ENCODE measurements at places on chromosomes 5 and 9.
A peak's percentile ranks its signal among the peaks of the same experiment; 100 is the strongest.

- DNase-seq = no peak
Measured at GRCh38 chr5:138635265-138635664, 60.1 kb upstream of the HSPA9 start.

DNA sequence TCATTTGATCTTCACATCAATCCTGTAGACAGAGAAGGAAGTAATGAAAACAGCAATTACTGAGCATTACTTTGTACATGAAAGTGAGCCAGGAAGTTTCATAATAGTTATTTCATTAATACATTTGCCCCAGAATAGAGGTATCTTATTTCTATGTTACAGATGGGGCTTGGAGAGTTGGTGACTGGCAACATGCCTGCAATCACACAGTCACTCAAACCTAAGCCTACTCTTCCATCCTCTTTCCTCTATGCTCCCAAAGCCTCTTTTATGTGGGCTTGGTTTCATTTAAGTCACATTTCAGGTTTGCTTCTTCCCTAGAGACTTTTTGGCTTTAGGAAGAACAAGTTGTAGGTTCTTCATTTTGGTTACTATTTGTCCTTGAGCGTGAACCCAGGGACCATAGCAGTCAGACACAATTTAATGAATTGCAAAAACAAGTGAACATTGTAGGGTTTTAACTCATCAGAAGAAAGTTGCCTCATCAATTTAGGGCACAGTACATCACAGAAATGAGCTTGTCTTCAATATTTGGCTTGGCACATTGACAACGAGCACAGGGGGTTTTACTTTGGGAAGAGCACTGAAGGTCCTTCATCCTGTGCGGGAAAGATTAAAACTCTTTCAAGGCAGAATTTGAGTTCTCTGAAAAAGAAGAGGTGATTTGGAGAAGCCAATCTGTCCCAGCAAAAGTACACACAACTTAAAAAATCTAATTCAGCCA lies 381.1 kb downstream of the TMEM38B start:
- DNase-seq = no peak

DNA sequence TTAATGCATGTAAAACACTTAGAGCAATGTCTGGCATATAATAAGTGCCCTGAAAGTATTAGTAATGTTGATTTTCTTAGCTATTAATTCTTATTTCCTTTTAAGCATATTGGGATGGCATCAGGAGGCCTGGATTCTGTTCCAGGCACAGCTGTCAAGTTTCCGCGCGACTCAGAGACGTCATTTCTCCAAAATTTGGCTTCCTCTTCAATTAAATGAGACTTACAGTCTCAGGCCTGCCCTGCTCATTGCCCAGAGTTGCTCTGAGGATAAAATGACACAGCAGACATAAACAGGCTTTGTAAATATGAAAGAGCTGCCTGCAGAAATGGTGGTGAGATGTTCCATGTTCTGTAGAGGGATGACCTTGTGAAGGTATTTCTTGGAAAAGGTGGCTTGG lies 159.8 kb upstream of the GLRA1 start:
- no peak for DNase-seq

DNA sequence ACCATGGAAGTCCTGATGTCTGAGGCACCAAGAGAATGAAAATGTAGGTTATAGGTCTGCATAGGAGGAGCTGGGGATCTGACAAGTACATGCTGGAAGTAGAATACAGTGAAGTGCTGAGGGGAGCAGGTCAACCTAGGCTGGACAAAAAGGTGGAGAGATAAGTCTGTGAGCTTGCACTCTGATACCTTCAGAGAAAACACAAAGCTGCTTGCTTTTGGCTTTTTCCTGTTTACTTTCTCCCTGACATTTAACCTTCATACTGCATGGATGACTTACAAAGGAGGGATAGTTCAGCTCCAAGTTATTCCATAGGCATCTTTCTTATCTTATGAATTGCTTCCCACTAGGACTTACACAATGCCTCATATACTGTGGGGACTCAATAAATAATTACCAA lies 256.7 kb upstream of the NREP start:
- no peak for DNase-seq

DNA sequence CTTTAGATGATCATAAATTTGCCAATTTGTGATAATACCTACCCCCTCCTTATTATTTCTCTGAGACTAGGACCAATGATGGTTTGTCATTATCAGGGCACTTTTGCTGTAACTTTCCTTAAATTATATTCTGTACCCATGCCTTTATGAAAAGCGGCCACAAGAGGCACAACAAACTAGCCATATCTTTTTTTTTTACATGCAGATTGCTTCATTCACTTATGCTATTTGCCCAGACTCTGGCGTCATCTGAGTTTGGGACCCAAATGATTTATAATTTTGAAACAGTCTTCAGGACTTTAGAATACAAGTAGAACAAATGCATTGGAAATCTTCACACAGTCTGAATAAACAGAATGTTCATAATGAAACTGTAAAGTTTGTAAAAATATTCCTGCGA lies 408.1 kb downstream of the MAT2B start:
- DNase-seq = no peak

GRCh38 chr9:68978501-68978900 lies 35.4 kb downstream of the PRKACG start:
- no peak for DNase-seq

DNA sequence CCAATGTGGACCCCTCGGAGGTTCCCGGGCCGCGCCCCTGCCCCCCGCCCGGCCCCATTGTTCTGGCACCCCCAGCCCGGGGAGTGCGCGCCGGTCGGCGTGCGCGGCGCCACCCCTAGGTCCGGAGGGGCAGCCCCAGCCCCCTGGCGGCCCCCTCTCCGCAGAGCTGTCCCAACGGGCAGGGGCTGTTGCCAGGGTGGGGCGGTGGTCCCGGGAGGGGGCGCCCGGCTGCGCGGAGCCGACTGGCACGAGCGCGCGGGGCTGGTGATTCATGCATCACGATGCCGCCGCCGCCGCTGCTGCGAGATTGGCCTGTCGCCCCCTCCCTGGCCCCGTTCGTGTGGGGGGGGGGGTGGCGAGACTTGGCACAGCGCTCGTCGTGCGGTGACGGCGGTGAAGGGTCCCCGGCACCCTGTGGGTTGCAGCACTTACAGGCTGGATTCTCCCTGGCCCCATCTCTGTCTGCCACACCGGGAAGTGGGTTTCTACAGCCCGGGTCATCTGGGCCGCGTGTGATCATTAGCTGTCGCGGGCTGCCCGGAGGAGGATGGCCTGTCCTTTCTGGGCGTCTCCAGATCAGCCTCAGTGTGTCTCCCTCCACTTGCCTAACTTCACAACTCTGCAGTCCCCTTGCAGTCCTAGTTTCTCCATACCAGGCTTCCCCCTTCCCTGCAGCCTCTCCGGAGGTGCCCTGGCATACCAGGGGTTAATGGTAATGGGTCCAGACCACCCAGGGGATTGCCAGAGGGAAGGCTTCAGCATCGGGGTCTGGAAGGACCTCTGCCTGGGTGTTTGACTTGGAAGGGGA lies 858 bp downstream of the NCS1 start:
- peak; percentile 44 for DNase-seq

DNA sequence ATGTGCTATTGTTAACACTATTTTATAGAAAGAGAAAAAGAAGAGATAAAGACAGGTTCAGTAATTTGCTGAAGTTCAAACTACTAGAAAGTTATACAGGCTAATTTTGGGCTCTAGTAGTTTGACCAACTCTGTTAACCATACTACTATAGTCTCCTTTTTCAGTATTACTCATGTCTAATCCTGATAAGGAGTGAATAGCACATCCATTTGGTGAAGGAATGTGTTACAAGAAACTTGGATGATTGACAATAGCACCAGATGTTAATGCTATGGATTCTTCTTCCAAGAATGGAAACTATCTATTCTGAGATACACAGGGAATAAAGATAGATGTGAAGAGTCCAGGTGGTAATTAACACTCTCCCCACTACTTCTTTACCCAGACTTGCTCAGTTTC lies 677.3 kb downstream of the PRELID2 start:
- no peak for DNase-seq

GRCh38 chr9:8644571-8644970 lies 845.0 kb upstream of the DMAC1 start:
- DNase-seq = no peak

- no peak for DNase-seq
Measured at GRCh38 chr9:115155037-115155436, 37.1 kb upstream of the TNC start.

GRCh38 chr5:54738973-54739367 lies 221.4 kb downstream of the SNX18 start:
- no peak for DNase-seq

DNA sequence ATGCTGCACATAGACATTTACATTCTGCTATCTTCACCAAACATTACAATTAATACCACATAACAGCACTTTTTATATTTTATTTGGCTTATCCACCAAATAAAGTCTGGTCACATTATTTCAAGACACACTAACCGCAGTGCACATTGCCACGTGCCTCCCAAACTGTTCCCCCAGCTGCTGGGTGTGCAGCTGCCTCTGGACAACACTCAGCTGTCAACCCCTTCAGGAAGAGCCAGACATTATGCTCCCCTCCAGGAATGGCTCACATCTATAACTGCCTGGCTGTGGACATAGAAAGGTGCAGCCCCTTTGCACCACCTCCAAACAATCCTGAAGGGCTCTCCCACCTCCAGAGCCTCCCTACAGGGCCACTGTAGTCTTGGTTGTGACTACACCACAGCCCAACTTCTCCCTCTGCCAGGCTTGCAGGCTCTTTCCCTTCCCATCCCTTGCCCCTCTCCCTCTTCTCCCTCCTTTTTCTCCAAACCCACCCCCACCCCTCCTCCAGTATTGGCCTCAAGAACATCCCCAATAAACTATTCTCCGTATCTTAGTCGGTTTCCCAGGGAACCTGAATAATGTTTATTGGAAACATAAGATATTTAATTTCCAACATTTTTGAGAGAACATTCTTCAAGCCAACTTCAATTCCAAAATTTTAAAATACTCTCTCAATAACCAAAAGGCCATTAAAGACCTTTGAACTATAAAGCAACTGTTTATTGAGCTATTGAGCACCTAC lies 372.3 kb downstream of the CTNND2 start:
- DNase-seq = no peak

DNA sequence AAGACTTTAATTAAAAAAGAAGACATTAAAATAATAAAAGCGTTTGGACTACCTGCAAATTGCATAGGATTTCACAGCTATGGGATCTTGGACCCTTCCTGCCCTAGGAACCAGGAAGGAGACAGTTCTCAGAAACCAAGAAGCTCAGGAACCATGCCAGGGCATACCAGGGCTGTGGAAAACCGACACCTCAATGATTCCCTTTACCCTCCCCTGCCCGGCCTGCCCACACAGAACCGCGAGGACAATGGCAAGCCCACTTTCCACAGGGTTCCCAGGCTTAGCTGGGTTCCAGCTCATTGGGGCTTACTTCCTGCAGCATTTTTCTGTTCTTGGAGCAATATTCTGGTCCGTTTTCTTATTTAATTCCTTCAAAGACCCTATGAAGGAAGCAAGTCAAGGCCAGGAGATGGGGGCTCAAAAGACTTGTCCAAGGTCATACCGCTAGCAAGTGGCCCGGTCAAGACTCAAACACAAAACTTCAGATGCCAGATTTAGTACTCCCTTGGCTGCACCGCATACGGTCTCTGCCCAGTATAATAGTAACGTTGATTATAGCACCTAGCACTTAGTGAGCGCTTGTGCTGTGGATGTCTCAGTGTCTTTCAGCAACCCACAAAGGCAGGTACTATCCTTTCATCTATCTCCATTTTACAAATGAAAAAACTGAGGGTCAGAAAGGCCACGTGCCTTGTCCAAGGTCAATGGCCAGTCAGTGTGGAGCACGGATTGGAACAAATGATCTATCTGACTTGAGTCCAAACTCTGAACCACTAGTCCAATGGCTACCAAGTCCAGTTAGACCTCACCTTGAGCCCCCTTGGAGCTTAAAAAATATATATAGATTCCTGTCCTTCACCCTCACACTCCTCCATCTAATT lies 6.8 kb downstream of the FAT2 start:
- DNase-seq = no peak

GRCh38 chr5:390623-391491 lies 52.1 kb upstream of the EXOC3 start:
- no peak for DNase-seq

DNA sequence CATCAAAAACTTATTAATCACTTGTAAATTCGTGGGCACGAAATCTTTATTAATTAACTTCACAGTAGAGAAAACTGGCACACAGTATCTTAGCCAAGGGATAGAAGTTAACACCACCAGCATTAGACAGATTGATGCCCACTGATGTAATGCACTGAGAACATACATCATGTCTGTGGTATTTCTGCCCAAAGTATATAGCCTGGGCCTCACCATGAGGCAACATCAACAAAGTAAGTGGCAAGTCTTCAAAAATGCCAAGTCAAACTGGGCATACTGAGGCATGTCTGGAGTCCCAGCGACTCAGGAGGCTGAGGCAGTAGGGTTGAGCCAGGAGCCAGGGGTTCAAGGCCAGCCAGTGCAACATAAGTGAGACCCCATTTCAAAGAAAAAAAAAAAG lies 79.5 kb downstream of the GLIS3 start:
- DNase-seq = no peak

GRCh38 chr9:100472788-100473275 lies at the start of gene TMEFF1:
TSS of gene TMEFF1 (plus strand) at chr9:100473149. CDS start at chr9:100473545, 396 bp downstream.
- DNase-seq = peak; percentile 41

DNA sequence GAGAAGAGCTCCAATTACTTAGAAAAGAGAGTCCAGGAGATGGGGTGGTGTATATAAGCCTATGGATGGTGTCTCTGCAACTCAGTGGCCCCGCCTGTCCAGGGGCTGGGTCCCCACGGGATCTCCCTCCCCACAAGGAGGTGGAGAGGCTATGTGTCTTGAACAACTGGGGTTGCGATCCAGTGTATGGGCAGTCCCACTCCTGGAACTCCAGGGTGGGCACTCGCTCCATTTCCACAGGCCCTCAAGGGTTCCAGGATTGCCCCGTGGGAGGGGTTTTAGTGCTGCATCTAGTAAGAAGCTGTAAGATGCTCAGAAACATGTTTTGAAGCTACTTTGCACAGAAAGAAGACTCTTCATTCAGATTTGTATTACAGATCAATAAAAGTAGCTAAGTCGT lies 558 bp upstream of the SMAD5 start:
- no peak for DNase-seq

- no peak for DNase-seq
Measured at GRCh38 chr9:87270221-87270847, 227.3 kb upstream of the DAPK1 start.

DNA sequence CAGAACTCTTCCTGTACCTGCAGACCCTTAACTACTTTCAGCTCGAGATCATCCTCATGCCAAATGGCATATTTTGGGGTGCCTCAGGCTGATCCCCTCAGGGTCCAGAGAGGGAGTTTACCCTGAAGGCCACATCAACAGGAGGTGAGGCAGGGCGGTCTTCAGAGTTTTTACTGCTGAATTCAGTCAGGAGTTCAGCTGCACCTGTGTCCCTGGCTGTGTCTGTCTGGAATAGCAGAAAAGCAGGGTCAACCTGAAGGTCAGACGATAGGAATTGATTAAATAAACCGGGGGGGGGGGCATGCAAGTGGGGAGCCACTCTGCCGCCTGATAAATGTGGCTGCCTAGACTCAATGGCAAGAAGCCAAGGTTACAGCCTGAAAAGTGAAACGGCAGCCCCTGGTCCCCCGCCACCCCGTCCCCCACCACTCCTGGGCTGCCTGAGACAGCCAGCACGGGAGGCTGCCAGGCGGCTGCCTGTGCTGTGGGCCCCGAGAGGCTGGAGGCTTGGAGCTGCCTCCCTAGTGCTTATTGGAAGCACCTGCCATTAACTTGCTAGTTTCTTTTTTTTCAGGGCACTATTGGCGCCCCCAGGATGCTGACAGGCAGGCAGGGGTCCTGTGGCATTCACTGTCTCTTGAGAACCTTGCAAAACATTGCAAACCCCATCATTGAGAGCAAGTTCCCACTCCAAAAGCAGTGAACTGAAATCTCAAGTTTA lies 182.7 kb upstream of the PPP1R26 start:
- no peak for DNase-seq
